ENCODE measurements at places on chromosomes 4 and X.
A peak's percentile ranks its signal among the peaks of the same experiment; 100 is the strongest.

DNA sequence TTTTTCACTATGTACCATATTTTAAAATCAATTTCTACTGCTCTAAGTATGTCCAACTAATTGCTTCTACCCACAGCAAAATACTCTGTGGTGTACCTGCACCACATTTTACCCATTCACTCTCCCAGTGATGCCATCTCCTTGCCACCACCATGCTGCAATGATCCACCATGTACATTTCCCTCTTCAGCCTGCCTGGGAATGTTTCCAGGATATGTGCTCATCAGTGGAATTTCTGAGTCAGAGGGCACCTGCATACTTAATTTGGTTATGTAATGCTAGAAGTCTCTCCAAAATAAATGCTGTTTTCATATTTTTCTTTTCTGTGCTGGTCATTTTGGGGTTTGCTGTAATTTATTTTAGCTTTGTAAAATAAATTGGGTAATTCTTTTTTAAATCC is 33.2 kb upstream of the OCIAD2 start:
- no peak for DNase-seq

GRCh38 chrX:84064164-84064563 is 123.8 kb downstream of the RPS6KA6 start:
- no peak for DNase-seq

DNA sequence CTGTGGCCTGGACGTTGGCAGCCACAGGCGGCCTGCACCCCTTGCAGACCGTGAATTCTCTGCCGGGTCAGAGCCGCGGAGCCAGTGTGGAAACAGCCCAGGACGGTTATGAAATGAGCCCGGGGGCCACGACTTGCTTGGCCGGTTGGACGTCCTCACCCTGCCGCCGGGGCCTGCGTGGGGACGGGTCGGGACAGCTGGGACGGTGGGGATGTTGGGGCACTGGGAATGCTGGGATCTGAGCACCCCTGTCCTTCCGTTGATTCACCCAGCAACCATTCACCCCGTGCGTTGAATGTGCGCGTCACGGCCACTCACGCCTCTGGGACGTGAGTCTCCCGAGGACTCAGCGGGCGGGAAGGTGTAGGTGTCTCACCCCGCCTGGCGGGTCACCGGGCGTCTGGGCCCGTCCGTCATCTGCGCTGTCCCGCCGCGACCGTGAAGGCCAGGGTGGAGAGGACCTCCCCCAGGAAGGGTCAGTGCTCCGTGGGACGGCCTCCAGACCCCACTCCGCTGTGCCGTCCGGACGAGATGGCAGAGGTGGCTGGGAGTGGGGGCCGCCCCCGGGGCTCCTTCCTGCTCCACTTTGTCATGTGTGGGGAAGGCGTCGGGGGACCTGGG is 4.5 kb upstream of the PLCXD1 start:
- DNase-seq, result no peak

- DNase-seq, result peak; percentile 37
These were observed 120.8 kb downstream of the DTHD1 start for GRCh38 chr4:36402008-36402758.

- DNase-seq, result no peak
These were observed 111.0 kb downstream of the DDIT4L start for GRCh38 chr4:100079264-100079663.

- peak; percentile 87 for DNase-seq
These were observed at the start of gene NEK1 for GRCh38 chr4:169611991-169612870. TSS of gene NEK1 (minus strand) at chr4:169612583. CDS start at chr4:169602630, 9,953 bp downstream.

- DNase-seq, result no peak
These were observed 19.8 kb upstream of the CCDC149 start for GRCh38 chr4:24932515-24933225.

DNA sequence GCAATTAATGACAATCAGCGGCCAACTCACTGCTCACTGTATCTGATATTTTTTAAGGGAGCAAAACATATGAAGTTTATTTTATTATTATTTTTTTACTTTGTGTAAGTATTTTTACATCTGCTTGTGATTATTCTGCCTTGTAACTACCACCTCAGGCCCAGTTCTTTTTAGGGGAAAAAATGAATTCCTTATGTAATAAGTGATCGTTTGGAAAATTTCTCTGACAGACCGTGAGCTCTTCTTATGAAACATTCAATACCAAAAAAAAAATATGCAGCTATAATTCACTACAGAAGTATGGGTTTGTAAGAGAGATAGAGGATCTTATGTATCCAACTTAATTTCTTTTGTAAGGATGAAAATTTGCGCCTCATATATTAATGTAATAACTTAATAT is 33.5 kb upstream of the STOX2 start:
- DNase-seq, result no peak
